ENCODE measurements at places on chromosomes 2 and 18. TPM values are rescaled to one million over a fixed set of nuclear protein-coding genes. Genes with fewer than 3 reads are reported as not detected.
A peak's percentile ranks its signal among the peaks of the same experiment; 100 is the strongest.

The TXNDC2 gene
- not detected for total RNA-seq

The ASB3 gene
- 31.0 TPM for total RNA-seq

The MAP3K19 gene
- not detected for total RNA-seq

The TEKT4 gene
- not detected for total RNA-seq

The FSHR gene
- total RNA-seq, result not detected

The MYO5B gene
- not detected for total RNA-seq

The UGT1A5 gene
- total RNA-seq, result not detected

The FAM136A gene
- 31.4 TPM for total RNA-seq

The ST6GAL2 gene
- not detected for total RNA-seq

The ABHD1 gene
- 1.3 TPM for total RNA-seq

The LPIN2 gene
- 48.7 TPM for total RNA-seq

GRCh38 chr2:230360028-230360427 lies 33.0 kb downstream of the SP140L start:
- no peak overlapping the region for H3K27ac ChIP-seq
- peaks cover 15% of the 10 kb centered on the region for H3K4me1 ChIP-seq
- no peak for DNase-seq

GRCh38 chr2:231037202-231037730 lies at the start of gene C2orf72:
Gene C2orf72, plus strand, starts transcription at chr2:231037523. Its CDS starts 43 bp downstream, at chr2:231037566.
- H3K4me1 ChIP-seq, result peaks cover 7% of the 10 kb centered on the region
- H3K27me3 ChIP-seq, result peaks cover 42% of the 10 kb centered on the region
- no peak within 1 kb of the TSS for H3K4me3 ChIP-seq

GRCh38 chr2:64143169-64144056 lies 807 bp downstream of the PELI1 start:
- peak; percentile 43 for DNase-seq
- no peaks in the 10 kb centered on the region for H3K27me3 ChIP-seq
- peaks cover 19% of the 10 kb centered on the region for H3K4me1 ChIP-seq
- peak overlapping the region; percentile 90 for H3K27ac ChIP-seq
- peak overlapping the region; percentile 77 for H3K4me3 ChIP-seq

DNA sequence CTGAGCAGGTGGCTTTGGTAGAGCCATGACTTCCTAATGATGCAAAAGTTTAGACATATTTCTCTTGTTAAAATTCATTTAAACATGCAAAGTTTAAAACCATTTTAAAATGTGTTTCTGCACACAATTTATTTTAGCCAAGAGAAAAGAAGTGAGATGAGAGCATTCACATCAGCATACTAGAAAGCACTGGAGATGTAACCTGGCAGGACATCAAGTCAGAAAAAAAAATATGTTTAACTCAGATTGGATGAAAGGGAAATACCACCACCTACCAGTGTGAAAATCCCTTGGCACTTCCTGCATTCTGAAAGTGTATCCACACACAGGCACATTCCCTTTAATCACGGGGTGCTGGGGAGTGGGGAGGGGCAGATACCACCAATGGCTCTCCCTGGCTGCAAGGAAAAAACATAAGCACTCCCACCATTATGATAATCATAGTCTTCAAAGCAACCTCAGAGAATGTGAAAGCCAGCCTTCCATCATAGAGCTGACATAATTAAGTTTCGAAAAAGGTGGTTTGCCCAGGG lies 25.0 kb downstream of the DNER start:
- H3K4me3 ChIP-seq, result no peak overlapping the region
- no peaks in the 10 kb centered on the region for H3K4me1 ChIP-seq
- peaks cover 9% of the 10 kb centered on the region for H3K27me3 ChIP-seq

DNA sequence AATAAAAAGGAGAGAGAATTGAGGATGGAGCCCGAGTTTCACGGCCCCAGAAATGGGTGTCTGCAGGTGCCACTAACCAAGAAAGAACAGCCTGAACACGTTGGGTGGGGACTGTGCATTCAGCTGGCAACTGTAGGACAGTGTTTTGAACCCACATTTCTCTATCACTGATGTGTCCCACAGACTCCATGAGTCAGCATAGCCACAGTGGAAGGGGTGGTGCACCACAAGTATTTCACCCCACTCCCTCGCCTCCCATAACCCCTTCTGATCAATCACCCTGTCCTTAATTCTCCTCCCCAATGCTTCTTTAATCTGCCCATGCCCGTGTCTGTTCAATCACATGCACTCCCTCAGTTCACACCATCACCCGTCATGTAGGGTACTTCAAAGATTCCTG lies 291.5 kb downstream of the ZNF516 start:
- H3K4me1 ChIP-seq, result no peaks in the 10 kb centered on the region
- DNase-seq, result no peak
- H3K4me3 ChIP-seq, result no peak overlapping the region

GRCh38 chr18:26175481-26175880 lies 41.8 kb downstream of the PSMA8 start:
- H3K4me1 ChIP-seq, result peaks cover 3% of the 10 kb centered on the region
- H3K4me3 ChIP-seq, result no peak overlapping the region
- no peak overlapping the region for H3K27ac ChIP-seq
- no peak for DNase-seq
- no peaks in the 10 kb centered on the region for H3K27me3 ChIP-seq

GRCh38 chr2:10355471-10356438 lies 53.1 kb downstream of the HPCAL1 start:
- no peaks in the 10 kb centered on the region for H3K27me3 ChIP-seq
- H3K27ac ChIP-seq, result no peak overlapping the region
- H3K4me1 ChIP-seq, result peaks cover 25% of the 10 kb centered on the region
- no peak overlapping the region for H3K4me3 ChIP-seq
- DNase-seq, result no peak

DNA sequence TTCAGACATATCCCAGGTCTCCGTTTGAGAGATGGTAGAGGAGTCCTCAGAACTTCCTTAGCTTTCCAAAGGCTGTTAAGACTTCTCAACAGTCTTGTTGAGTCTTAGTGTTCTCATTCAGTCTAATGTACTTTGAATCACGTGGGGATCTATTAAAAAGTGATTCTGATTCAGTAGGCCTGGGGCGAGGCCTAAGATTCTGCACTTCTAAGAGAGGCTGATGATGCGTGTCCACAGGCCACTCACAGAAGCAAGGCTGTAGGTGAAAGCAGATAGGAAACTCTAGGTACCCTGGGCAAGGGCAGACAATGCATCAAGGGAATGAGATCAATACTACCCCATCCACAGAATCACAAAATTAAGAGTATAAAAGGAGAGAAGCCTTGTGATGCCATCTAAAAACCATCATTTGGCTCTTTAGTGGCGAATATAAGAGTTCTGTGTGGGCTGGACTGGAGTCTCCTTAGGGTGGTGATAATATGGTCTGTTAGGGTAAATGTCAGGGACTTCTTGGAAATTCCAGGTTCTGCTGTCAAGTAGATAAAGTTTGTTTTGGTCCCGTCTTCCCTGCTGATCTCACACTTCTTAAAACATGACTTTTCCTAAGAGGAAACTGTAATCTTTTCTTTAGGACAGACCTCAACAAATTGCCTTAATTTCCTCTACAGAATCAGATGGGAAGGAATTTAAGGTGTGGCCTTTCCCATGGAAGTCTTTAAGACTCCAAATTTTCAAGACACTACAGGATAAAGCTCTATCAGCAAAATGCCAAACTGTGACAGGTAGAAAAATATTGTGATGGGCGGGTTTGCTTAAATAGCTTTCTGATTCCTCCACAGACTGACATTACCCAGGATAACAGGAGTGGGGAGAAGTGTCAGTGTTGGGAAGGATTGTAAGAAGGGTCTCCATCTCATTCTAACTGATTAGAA lies 45.7 kb upstream of the NEMP2 start:
- no peak overlapping the region for H3K27ac ChIP-seq
- H3K36me3 ChIP-seq, result no peaks in the 10 kb centered on the region
- no peak overlapping the region for H3K4me3 ChIP-seq
- no peak for DNase-seq
- H3K4me1 ChIP-seq, result no peaks in the 10 kb centered on the region

GRCh38 chr2:99656994-99657393 lies 167.2 kb upstream of the REV1 start:
- H3K27me3 ChIP-seq, result peaks cover 3% of the 10 kb centered on the region
- DNase-seq, result no peak
- H3K36me3 ChIP-seq, result no peaks in the 10 kb centered on the region
- H3K4me1 ChIP-seq, result no peaks in the 10 kb centered on the region
- H3K27ac ChIP-seq, result no peak overlapping the region

GRCh38 chr2:130374587-130375290 lies 18.9 kb downstream of the PTPN18 start:
- H3K27ac ChIP-seq, result no peak overlapping the region
- no peak for DNase-seq
- peaks cover 78% of the 10 kb centered on the region for H3K4me1 ChIP-seq
- H3K4me3 ChIP-seq, result no peak overlapping the region

DNA sequence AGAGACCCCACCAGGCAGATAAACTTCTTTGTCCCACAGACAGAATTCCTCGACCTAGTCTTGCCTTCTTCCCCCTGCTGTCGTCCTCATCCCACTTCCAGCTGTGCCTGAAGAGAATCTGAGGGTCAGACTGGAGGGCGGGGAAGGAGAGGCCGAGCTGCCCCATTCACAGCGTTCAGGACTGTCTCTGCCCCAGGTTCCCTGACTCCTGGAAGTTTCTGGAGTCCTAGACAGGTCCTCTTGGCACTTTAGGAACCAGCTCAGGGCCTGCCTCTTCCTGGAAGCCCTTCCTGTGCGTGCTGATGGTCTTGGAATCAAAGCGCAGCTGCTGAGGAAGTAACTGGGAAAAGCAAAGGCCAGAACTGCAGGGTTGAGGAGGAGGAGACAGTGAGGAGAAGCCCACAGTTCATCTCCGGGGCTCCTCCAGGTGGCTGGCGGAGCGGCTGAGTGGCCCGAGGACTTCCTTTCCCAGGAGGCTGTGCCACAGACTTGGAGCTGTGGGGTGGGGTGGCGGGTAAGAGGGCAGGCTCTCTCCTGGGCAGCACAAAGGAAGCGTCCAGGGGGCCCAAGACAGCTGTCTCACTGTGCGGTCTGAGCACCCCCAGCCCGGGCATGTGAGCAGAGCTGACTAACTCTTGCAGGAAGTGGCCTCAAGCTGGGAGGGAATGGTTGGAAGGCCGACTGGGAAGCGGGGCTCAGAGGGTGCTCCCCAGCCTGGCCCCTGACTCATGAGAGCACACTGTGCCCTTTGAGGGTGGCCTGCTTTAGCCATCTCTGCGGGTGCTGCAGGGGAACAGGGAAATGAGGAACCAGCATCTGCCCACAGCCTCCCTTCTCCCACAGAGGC lies 39.5 kb downstream of the SDC1 start:
- DNase-seq, result no peak
- no peaks in the 10 kb centered on the region for H3K36me3 ChIP-seq
- H3K4me1 ChIP-seq, result no peaks in the 10 kb centered on the region

DNA sequence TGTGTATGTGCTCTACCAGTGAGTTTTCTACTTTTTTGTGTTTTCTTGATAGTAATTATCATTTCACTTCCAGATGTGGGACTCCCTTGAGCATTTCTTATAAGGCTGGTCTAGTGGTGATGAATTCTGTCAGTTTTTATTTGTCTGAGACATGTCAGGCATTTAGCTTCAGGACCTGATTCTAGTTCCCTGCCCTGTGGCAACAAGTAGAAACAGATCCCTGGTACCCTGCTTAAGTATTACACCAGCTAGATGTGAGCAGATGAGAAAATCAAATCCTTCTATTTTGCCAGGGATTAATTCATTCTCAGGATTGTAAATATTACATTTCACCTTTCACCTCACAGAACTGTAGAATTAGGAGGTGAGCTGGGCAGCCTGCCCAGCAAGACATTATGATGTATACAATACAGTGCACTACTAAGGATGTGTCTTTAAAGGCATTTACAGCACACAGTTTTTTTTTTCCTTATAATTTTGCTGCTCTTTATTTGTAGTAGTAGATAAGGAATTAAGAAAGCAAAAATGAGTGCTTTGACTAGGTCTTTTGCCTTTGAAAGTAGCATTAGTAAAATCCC lies 35.1 kb downstream of the GALM start:
- no peaks in the 10 kb centered on the region for H3K27me3 ChIP-seq
- H3K4me3 ChIP-seq, result no peak overlapping the region
- H3K4me1 ChIP-seq, result peaks cover 60% of the 10 kb centered on the region
- DNase-seq, result no peak
- H3K27ac ChIP-seq, result peak overlapping the region; percentile 50

GRCh38 chr18:23702606-23703005 lies 13.4 kb downstream of the LAMA3 start:
- H3K4me1 ChIP-seq, result no peaks in the 10 kb centered on the region
- no peaks in the 10 kb centered on the region for H3K36me3 ChIP-seq
- DNase-seq, result no peak
- peaks cover 14% of the 10 kb centered on the region for H3K27me3 ChIP-seq
- H3K27ac ChIP-seq, result no peak overlapping the region

GRCh38 chr2:42897358-42897757 lies 105.0 kb upstream of the HAAO start:
- H3K4me1 ChIP-seq, result no peaks in the 10 kb centered on the region
- H3K27ac ChIP-seq, result no peak overlapping the region
- H3K4me3 ChIP-seq, result no peak overlapping the region
- H3K27me3 ChIP-seq, result no peaks in the 10 kb centered on the region

GRCh38 chr2:219798430-219798829 lies 171.0 kb downstream of the SLC4A3 start:
- no peaks in the 10 kb centered on the region for H3K36me3 ChIP-seq
- H3K4me1 ChIP-seq, result no peaks in the 10 kb centered on the region
- H3K27me3 ChIP-seq, result no peaks in the 10 kb centered on the region
- no peak for DNase-seq
- no peak overlapping the region for H3K27ac ChIP-seq
- H3K4me3 ChIP-seq, result no peak overlapping the region

GRCh38 chr2:58376592-58376991 lies 135.5 kb upstream of the FANCL start:
- no peaks in the 10 kb centered on the region for H3K4me1 ChIP-seq
- H3K27me3 ChIP-seq, result no peaks in the 10 kb centered on the region

DNA sequence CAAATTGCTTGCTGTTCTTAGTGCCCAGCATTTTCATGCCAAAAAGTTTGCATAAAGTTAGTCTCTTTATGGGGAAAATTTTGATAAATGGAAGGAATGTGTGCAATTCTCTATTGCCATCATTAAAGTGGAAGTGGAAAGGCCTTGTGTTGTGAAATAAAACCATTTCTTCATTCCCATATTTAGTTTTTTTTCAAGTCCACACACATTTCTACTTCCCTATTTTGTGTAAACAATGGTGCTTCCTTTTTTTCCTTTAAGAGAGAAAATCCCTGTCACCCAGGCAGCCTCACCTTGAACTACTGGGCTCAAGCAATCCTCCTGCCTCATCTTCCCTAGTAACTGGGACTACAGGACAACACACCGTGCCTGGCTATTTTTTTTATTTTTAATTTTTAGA lies 42.3 kb upstream of the NCOA1 start:
- DNase-seq, result no peak
- no peaks in the 10 kb centered on the region for H3K4me1 ChIP-seq
- H3K27me3 ChIP-seq, result peaks cover 9% of the 10 kb centered on the region
- no peak overlapping the region for H3K27ac ChIP-seq
- no peaks in the 10 kb centered on the region for H3K36me3 ChIP-seq

- no peak overlapping the region for H3K27ac ChIP-seq
- H3K4me1 ChIP-seq, result no peaks in the 10 kb centered on the region
- no peak for DNase-seq
These were observed 334.7 kb upstream of the CHAC2 start for GRCh38 chr2:53432936-53433335.

GRCh38 chr18:78735131-78736014 lies 244.2 kb upstream of the SALL3 start:
- no peak overlapping the region for H3K27ac ChIP-seq
- no peaks in the 10 kb centered on the region for H3K27me3 ChIP-seq
- no peak for DNase-seq
- H3K4me1 ChIP-seq, result no peaks in the 10 kb centered on the region

- H3K27ac ChIP-seq, result no peak overlapping the region
- DNase-seq, result no peak
These were observed 13.9 kb downstream of the PSMD14 start for GRCh38 chr2:161321944-161322648.
